Left ventricle myocardium inferior (tissue), 1 donor: ENCODE measurements at places on chromosomes 16 and 17. TPM values are rescaled to one million over a fixed set of nuclear protein-coding genes. Genes with fewer than 3 reads are reported as not detected.
A peak's percentile ranks its signal among the peaks of the same experiment; 100 is the strongest.

The ASIC2 gene
- not detected for total RNA-seq

The KRT31 gene
- total RNA-seq: not detected

The EVPL gene
- total RNA-seq: not detected

GRCh38 chr17:42964161-42964932 is at the start of gene AARSD1:
AARSD1 (minus strand) TSS chr17:42964454; CDS start chr17:42964440, 14 bp downstream.
- peaks cover 25% of the 10 kb centered on the region for H3K4me1 ChIP-seq
- peak within 1 kb of the TSS; percentile 94 for H3K27ac ChIP-seq
- no peaks in the 10 kb centered on the region for H3K27me3 ChIP-seq
- H3K4me3 ChIP-seq: peak within 1 kb of the TSS; percentile 83
- peaks cover 36% of the 10 kb centered on the region for H3K36me3 ChIP-seq
